Progenitor cell of endocrine pancreas (in vitro differentiated cells): ENCODE measurements at places on chromosomes 5 and 9. TPM values are rescaled to one million over a fixed set of nuclear protein-coding genes. Genes with fewer than 3 reads are reported as not detected.

The VCP gene
- 320 and 326 TPM in 2 replicates for total RNA-seq

DNA sequence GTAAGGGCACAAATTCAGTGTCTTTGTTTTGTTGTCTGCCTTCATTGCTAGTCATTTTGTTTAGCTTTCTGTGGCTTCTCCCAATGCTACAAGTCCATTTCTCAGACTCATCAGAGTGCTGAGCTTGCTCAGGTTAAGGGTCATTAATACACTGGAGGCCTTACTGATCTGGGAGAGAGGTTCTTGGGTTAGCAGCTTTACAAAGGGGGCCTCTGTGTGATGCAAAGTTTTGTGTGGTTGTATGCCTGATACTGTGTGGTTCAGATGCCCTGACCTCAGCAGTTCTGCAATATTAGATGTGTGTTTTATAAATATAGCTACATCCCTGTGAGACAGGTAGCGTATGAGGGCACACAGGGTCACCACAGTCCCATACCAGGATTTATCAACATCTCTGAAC lies 34.8 kb upstream of the SMARCA2 start:
- peaks cover 4% of the 10 kb centered on the region for H3K4me1 ChIP-seq
- no peak overlapping the region for H3K4me3 ChIP-seq
- H3K27ac ChIP-seq: no peak overlapping the region
- H3K27me3 ChIP-seq: no peaks in the 10 kb centered on the region

GRCh38 chr5:55919625-55920024 lies 68.5 kb downstream of the IL31RA start:
- H3K4me1 ChIP-seq: peaks cover 6% of the 10 kb centered on the region
- DNase-seq: no peak
- H3K4me3 ChIP-seq: no peak overlapping the region
- no peaks in the 10 kb centered on the region for H3K27me3 ChIP-seq

GRCh38 chr9:81317939-81318338 lies 371.4 kb downstream of the TLE1 start:
- no peak for DNase-seq
- H3K4me1 ChIP-seq: peaks cover 2% of the 10 kb centered on the region
- no peak overlapping the region for H3K4me3 ChIP-seq
- no peak overlapping the region for H3K27ac ChIP-seq
